ENCODE measurements at places on chromosomes 7 and 10.

DNA sequence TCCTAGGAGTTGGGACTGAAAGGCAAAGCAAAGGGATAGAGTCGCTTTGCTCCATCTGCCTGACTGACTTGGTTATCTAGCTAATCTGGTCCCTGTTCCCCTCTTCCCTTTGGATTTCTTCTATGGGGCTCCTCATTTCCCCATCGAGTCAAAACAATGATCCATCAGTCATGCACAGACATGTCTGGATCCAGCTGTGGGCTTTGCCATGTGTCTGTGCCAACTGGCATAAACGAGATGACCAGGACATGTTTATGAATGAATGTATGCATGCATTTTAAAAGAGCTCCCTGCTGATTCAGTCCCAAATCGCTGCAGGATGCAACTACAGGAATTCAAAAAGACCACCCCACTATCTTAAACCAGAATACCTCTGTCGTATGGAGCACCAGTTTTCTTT lies 122.0 kb downstream of the ARL4A start:
- no peak for DNase-seq

GRCh38 chr7:150992833-150993302 lies 2.1 kb downstream of the NOS3 start:
- no peak for DNase-seq

DNA sequence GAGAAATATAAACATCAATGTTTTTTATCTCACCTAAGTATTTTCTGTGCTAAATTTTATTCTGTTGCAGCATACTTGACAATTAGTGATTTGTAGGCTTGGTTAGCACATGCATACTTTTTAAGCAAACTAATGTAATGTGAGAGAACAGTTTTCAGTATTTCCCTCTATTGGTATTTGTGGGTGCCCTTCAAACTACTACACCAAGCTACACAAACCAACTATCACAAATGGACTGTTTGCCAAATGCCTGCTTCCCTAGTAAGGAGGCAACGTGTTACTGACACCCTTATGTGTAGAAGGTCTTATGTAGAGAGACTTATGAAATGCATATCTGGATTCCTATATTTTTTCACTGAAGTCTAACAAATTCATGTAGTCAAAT lies 98.4 kb upstream of the FZD1 start:
- no peak for DNase-seq

- DNase-seq: no peak
Measured at GRCh38 chr10:121244818-121245217, 353.4 kb downstream of the FGFR2 start.

DNA sequence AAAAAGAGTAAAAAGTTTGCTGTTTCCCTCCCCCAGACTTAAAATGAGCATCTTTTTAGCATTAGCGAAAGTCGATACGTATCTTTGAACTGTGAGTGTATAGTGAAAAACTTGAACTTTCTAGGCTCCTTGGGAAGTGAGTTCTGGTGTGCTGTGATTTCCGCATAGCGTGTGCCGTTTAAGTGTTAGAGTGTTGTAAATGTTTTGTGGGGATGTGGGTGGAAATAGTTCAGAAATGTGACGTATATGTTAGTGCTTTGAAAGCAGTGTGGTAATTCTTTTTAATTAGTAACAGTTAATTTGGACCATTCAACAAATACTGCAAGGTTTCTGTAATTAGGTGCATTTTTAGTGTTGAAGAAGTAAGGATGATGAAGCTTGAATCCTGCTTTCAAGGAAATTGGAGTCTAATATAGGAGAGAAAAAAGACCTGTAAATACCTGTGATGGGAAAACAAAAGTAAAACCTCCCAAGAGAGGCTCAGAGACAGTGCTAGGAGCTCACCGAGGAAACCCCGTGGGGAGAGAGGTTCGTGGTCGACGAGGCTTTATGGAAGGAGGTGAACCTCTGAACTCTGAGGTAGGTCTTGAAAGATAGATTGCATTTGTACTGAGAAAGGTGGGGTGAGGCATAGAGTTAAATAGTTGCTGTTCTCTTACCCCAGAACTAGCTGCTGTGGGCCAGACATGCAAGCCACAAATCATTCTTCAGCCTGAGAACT lies 40.8 kb downstream of the RBM33 start:
- no peak for DNase-seq

DNA sequence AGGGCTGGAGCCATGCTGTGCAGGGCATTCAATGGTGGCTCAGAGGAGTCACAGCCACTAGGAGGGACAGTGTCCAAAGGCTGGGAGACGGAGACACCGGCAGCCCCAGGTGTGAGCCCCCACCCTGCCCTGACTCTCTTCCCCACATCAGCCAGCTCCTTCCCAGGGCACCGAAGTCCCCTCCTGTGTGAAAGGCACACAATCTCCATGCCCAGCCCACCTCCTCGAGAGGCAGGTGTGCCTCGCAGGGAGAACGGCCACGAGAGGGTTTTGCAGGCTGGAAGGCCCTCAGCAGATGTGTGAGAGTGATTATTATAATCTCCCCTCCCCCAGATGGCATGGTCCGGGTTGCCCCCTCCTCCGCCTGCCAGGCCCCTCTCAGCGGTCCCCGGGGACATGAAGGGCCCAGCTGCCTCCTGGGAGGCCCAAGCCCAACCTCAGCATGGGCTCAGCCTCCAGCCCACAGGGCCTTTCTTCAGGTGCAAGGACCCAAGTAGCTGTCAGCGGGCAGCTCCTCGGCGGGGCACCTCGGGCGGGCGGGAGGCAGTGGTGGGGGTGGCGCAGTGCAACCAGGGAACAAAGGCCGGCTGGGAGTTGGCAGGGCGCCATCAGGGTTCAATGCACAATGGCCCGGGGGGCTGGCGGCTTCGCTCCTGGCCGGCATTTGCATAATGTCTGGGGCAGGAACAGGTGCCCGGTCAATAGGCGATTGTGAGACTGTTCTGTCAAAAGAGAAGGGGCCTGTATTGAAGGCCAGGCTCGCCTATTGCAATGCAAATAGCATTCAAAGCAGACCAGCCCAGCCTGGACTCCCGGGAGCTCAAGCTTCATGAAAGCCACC lies 155.3 kb upstream of the ZMIZ1 start:
- no peak for DNase-seq

GRCh38 chr10:77872151-77872946 lies 54.2 kb downstream of the DLG5 start:
- no peak for DNase-seq

GRCh38 chr10:43864656-43865055 lies 216.0 kb upstream of the ZNF32 start:
- DNase-seq: no peak

GRCh38 chr7:49692516-49692915 lies 80.9 kb upstream of the VWC2 start:
- no peak for DNase-seq

DNA sequence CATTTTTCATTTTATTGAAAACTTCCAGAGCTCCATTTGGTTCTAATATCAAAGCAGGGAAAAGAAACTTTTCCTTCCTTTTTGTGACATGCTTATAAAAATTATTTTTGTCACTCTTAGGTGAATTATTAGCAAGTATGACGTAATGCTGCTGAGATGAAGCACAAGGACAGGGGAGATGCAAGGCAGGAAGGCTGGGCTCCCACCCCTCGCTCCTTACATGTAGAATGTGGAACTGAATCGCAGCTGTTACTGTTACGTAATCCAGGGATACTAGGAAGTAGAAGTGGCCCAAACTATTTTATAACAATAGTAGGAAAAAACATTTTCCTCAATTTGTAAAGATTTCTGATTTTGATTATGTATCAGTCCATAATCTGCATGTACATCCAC lies 17.1 kb upstream of the GTPBP4 start:
- DNase-seq: no peak

- DNase-seq: no peak
Measured at GRCh38 chr10:121418126-121418777, 180.0 kb downstream of the FGFR2 start.

- no peak for DNase-seq
Measured at GRCh38 chr10:74071157-74071556, 73.2 kb downstream of the VCL start.

GRCh38 chr7:672891-673290 lies 53.6 kb upstream of the DNAAF5 start:
- DNase-seq: no peak

DNA sequence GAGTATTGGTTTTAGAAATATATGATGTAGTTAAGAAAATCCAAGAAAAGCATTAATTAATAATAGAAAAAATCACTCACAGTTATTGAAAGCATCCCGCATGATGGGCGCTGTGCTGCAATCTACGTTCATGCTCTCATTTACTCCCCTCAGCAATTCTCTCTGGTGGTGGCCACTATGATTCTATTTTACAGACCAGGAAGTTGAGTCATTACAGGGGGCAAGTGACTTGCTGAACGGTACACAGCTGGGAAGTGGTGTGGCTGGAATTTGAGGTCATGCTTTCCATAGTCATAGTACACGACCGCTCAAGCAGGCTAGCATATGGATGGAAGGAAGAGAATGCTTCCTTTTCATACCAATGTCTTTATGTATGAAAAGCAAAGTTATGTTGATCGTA lies 117.4 kb downstream of the TES start:
- no peak for DNase-seq

- DNase-seq: no peak
Measured at GRCh38 chr10:122264931-122265330, 6.2 kb upstream of the BTBD16 start.

- DNase-seq: no peak
Measured at GRCh38 chr10:3022027-3022426, 45.3 kb upstream of the PFKP start.

DNA sequence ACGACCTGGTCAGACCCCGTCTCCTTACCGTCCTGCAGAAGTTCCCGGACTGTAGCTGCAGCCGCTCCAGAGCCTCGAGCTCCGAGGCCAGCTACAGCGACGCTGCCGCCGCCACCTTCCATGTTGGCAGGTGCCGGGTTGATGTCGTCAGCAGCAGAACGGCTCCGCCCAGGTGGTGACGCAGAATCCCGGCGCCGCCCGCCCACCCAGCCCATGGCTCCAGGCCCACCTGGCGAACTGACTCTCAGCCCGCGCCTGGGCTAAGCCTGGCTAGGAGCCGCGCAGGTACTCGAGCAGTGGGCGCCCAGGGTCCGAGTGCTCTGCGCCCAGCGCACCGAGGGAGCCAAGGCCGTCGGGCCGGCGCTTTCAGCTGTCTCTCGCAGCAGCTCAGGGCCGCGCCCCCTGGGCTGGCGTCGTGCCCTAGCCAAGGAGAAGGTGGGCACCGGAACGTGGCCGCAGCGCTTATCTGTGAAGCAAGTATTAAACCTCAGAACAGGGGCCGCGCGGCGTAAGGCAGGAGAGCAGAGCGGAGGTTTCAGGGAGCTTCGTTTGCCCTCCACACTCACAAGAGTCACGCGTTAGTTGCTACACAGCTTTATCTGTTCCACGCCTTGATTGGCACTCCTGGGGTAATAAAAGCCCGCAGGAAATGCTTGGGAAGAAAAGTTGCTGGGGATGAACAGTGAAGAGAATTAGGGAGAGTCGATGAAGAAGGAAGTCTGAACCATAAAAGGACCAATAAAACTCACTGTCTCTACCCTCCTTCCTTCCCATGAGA lies at the start of the genes COG5 and DUS4L:
Gene COG5, minus strand, starts transcription at position 146 of the 778 bp plus-strand sequence. Its CDS starts 24 bp downstream, at position 122.
Gene DUS4L, plus strand, starts transcription at position 197 of the 778 bp plus-strand sequence. CDS start 3,100 bp downstream, outside the sequence.
- DNase-seq: peak; percentile 77

GRCh38 chr7:74293577-74293908 lies 4.3 kb downstream of the CLIP2 start:
- DNase-seq: no peak

GRCh38 chr7:43803865-43804264 lies 45.4 kb downstream of the BLVRA start:
- no peak for DNase-seq

- DNase-seq: no peak
Measured at GRCh38 chr10:983971-984655, 4.1 kb upstream of the GTPBP4 start.

GRCh38 chr10:112711366-112711765 lies 238.7 kb upstream of the TCF7L2 start:
- no peak for DNase-seq

DNA sequence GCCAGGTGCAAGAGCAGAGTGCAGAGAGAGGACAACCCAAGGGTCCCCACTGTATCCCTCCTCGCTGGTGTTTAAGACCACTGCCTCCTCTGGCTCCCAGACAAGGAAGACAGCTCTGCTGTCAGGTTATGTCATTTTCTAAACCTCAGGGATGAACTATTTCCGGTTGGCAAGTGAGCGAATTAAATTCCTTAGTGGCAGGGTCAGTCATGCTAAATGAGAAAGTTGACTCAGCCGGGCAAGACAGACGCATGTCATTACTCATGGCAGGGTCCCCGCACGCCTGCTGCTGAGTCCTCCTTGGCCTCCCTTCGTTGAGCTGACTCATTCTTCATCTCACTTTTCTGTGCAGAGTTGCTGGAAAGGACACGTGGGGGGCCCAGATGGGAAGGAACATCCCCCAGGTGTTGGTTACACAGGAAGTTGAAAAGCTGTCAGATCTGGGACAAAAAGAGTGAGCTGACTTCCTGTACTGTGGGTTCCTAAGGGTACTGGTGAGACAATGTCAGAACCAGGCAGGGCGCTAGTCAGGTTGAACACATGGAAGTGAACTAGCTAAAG lies 47.1 kb upstream of the UCN3 start:
- no peak for DNase-seq

DNA sequence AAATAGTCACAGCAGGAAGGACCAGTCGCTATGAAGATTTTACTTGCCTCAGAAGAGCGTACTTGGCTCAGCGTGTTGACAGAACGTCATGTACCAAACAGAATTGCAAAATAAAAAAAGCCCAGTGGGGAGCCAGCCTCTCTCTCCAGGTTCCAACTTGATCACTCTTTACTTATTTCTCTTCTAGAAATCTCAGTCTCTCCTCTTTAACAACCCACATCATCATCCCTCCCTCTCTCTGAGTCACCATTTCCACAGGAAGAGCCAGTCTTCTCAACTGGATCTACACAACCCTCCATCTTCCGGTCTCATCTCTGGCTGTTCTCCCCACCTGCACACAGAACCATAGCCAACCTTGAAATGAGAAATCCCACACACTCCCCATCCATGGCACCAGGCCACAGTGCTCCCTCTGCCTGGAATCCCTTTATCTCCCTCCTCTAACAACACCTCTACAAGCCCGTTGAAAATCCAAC lies 718.3 kb downstream of the GRID1 start:
- DNase-seq: no peak

DNA sequence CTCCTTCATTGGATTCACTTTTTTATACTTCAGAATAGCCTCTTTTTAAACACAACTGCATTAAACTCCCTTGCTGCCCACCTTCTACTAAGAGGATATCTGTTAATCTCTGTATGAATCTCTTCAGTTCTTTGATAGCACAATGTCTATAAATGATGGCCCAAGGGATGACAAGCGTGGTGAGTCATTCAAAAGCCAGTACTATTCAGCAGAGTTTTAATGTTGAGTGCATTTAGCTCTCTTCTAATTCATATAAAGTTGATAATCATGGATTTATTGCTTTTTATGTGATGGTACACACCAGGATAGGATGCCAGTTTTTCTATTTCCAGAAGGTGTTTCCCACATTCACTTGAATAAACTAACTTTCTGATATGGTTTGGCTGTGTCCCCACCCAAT lies 57.4 kb upstream of the HECTD2 start:
- DNase-seq: no peak
